Activated T-helper 2 cell treated with anti-CD3 and anti-CD28 coated beads, Interferon-gamma antibody, Interleukin-2, Interleukin-4, amounts not matched to agents 10 μg/mL and 5 μg/mL and 100 μg/mL, durations not matched to agents 14 hours and 24 hours and 36 hours (primary cell): ENCODE measurements at places on chromosomes 4 and X. TPM values are rescaled to one million over a fixed set of nuclear protein-coding genes. Genes with fewer than 3 reads are reported as not detected.

SULT1E1 gene
- total RNA-seq: not detected in 2 replicates

SHROOM3 gene
- not detected in 2 replicates for total RNA-seq

DNA sequence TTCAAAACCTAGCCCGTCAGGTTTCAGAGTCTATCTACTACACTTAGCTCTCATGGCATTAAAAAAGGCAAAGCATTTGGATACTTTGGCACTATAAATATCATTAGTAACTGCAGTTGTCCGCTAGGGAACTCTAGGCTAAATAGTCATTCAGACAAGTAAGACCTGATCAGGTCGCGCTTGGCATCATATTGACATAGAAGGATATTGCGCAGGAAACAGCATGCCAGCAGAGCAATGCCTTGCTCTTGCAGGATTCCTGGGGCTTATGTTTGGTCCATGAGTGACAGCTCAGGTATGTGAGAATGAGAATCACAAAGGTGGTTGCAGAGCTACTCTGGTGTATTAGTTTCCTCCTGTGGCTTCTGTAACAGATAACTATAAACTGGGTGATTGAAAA lies 62.7 kb downstream of the KDM6A start:
- DNase-seq: no peak

CXCL1 gene
- total RNA-seq: not detected in 2 replicates

- no peak for DNase-seq
These were observed 13.4 kb downstream of the LEF1 start for GRCh38 chr4:108155373-108155772.

EVC2 gene
- total RNA-seq: 0.43 and 0.67 TPM in 2 replicates

GRCh38 chrX:98897191-98897590 lies 1512.9 kb downstream of the PCDH19 start:
- DNase-seq: no peak

DNA sequence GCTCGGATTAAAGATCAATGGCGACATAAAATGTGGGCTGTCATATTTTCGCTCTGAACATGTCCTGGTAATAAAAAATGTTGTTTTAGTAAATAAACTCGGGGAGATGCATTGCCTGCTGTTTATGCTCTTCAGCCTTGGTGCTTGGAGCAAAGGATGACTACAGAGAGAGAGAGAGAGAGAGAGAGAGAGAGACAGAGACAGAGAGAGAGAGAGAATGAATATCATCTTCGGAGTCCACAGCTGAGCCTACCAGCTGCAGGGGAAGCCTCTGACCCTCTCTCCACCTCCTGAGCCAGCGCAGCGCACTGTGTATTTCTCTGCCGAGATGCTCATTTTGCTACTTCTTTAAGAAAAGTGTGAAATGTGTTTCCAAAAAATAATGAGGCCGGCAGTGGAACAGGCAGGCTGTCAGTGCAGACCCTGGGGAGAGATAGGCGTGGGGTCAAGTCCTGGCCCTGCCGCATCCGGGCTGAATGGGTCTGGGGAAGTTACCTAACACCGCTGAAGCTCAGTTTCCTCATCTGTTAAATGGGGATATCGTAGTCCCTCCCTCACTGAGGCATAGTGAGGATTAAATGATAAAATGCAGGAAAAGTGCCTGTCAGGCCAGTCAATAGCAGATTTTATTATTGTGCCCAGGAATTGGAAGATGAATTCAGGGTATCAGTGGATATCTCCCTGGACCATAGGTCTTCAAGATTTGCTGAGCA lies 58.5 kb upstream of the LGI2 start:
- no peak for DNase-seq

DNA sequence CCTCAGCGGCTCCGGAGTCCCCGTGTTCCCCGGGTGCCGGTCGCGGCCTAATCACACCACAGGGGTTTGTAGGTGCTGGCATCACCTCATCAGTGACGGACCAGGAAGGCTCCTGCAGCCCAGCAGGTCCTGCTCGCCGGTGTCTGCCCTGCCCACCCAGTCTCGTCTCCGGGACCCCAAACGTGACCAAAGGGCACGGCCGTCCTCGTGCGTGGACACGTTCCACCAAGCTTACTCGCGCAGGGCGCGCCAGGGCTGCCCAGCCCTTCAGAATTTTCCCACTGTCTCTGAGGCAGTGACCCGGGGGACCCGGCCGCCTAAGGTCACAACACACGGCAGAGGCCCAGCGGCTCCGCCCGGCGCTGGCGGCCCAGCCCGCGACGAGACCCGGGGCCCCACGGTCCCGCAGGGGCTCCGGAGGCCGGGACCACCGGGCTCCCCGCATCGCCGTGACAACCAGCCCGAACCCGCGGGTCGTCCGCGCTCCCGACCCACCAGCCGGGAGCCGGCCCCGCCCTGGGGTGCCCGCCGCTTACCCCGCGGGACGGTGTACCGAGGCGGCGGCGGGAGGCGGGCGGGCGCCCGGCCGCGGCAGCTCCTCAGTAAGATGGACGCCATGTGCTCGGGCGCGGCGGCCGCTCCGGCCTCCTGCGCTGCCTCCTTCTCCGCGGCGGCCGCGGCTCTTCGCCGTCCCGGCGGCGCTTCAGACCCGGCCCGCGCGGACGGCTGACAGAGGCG lies 454 bp downstream of the LETM1 start:
- DNase-seq: no peak

GRCh38 chr4:2792711-2793585 lies at the start of gene SH3BP2:
Gene SH3BP2, plus strand, starts transcription at chr4:2793085. Its CDS starts 27,533 bp downstream, at chr4:2820618.
- no peak for DNase-seq

LRRC66 gene
- total RNA-seq: 0.07 and 0.11 TPM in 2 replicates

- no peak for DNase-seq
These were observed 139.9 kb downstream of the CHIC2 start for GRCh38 chr4:53924333-53925049.

DNA sequence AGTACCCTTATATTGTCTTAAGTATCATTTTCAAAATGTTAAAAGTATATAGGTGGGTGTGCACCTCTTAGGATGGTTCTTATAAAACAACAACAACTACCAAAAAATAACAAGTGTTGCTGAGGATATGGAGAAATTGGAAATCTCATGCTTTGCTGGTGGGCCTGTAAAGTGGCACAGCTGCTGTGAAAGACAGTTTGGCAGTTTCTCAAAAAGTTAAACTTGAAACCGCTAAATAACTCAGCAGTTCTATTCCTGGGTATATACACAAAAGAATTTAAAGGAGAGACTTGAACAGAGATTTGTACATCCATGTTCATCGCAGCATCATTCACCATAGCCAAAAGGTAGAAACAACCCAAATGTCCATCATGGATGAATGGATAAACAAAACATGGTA lies 65.5 kb downstream of the HAND2 start:
- no peak for DNase-seq

GRCh38 chr4:138535316-138535715 lies 293.2 kb upstream of the SLC7A11 start:
- DNase-seq: no peak

DNA sequence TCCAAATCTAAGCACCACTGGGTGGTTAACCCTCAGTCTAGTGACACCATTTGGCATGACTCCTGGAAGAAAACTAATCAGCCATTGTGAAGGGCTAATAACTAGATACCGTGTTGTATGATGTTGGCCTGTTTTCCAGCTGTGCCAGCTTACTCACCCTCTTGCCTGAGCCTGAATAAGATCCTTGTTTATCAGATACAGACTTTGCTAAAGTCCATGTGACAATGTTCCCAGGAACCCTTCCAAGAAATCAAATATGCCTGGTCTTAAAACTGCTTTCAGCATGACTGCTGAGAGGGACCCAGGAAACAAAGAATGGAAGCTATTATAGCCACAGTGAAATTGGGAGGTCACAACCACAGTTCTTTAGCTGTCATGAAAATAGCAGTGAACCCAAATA lies 640.8 kb upstream of the INTU start:
- no peak for DNase-seq

PDZD11 gene
- 27.7 and 31.4 TPM in 2 replicates for total RNA-seq

GRCh38 chr4:8342651-8343261 lies 73.2 kb downstream of the HTRA3 start:
- DNase-seq: no peak

CXorf51A gene
- not detected in 2 replicates for total RNA-seq

GRCh38 chr4:126937846-126938422 lies 694.8 kb upstream of the INTU start:
- no peak for DNase-seq

- DNase-seq: no peak
These were observed 54.2 kb downstream of the PLAC1 start for GRCh38 chrX:134603806-134604700.

DNA sequence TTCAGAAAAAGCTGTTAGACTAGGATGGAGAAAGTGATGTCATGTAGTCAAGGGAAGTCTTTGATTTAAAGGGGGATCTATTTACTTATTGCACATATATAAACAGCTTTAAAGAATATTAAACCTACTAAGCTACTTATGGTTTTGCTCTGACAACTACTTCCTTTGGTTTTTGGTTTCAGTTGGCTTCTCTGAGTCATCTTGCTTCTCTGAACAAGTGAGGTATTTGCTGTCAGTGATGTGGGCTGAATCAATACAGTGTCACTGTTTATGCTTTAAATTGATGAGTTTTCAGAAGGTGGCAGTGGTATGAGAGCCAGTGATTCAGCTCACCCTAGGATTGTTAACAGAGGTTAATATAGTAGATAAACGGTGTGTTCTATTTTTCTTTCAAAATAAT lies 75.1 kb downstream of the CEP44 start:
- DNase-seq: no peak

DNA sequence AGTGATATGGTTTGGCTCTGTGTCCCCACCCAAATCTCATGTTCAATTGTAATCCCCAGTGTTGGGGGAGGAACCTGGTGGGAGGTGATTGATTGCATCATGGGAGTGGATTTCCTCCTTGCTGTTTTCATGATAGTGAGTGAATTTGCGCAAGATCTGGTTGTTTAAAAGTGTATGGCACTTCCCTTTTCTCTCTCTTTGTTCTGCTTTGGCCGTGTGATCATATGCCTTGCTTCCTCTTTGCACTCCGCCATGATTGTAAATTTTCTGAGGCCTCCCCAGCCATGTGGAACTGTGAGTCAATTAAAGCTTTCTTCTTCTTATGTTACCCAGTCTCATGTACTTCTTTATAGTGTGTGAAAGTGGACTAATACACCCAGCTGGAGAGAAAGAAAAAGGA lies 113.0 kb upstream of the AADAT start:
- DNase-seq: no peak

GRCh38 chrX:41236629-41237028 lies 97.3 kb upstream of the DDX3X start:
- DNase-seq: no peak

- no peak for DNase-seq
These were observed 100.1 kb downstream of the RAB28 start for GRCh38 chr4:13384055-13384454.

GRCh38 chrX:19846995-19847790 lies 40.2 kb downstream of the SH3KBP1 start:
- no peak for DNase-seq

FBXW7 gene
- 37.8 and 47.3 TPM in 2 replicates for total RNA-seq

PRR27 gene
- not detected in 2 replicates for total RNA-seq

GRCh38 chr4:120683897-120684540 lies 238.5 kb downstream of the PRDM5 start:
- no peak for DNase-seq

GRCh38 chr4:53067125-53067802 lies 205.1 kb downstream of the RASL11B start:
- no peak for DNase-seq

DNA sequence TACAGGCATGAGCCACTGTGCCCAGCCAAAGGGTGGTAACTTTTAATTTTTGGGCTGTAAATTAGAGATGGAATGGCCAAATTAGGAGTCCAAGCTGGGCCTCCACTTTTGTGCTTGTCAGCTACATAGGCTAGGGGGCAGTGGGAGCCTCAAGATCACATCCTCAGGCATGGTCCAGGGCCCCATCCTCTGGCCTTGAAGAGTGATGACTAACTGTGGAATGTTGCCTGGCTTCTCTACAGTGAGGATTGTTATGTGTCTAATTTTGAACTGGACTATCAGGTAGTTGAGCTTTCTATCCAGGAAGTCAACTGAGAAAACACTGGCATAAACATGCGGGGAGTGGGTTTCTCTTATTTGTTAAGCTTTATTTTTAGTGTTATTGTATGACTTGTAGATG lies 33.0 kb downstream of the CCNG2 start:
- DNase-seq: no peak

NUP62CL gene
- 1.3 and 1.4 TPM in 2 replicates for total RNA-seq

DNA sequence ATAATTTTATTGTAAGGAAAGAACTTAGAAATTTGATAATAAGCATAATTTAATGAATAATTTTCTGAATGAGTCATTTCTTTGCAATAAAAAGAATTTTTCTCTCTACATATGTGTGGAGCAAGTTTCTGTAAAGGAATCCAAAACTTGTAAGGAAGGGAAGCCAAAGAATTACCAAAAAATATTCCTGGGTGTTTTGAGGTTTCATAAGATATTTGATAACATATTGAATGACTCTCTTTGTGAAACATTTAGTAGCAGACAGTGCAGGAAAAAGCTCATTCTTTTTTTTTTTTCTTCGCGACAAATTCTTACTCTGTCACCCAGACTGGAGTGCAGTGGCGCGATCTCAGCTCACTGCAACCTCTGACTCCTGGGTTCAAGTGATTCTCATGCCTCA lies 469.0 kb upstream of the MAGEB2 start:
- DNase-seq: no peak

GRCh38 chrX:53249408-53250042 lies 24.5 kb upstream of the KDM5C start:
- no peak for DNase-seq

GRCh38 chrX:32183066-32183465 lies 1028.3 kb downstream of the DMD start:
- DNase-seq: no peak

DNA sequence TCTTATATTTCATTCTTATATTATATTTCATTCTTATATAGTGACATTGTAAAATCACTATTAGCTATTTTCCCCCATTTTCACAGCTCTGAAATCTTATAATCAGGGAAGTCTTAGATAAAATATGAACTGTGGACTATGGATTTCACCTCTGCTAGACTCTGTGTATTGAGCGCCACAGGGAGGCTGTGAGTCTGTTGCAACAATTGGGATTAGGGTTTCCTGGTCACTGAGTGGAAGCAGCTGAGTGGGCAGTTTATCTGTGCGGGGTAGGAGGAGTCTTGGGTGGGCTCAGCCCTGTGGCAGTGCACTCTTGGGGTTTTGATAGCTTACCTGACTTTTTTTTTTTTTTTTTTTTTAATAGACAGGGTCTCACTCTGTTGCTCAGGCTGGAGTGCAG lies 249.5 kb downstream of the PTTG2 start:
- no peak for DNase-seq

GRCh38 chrX:46782034-46782433 lies 23.1 kb upstream of the SLC9A7 start:
- no peak for DNase-seq

DNA sequence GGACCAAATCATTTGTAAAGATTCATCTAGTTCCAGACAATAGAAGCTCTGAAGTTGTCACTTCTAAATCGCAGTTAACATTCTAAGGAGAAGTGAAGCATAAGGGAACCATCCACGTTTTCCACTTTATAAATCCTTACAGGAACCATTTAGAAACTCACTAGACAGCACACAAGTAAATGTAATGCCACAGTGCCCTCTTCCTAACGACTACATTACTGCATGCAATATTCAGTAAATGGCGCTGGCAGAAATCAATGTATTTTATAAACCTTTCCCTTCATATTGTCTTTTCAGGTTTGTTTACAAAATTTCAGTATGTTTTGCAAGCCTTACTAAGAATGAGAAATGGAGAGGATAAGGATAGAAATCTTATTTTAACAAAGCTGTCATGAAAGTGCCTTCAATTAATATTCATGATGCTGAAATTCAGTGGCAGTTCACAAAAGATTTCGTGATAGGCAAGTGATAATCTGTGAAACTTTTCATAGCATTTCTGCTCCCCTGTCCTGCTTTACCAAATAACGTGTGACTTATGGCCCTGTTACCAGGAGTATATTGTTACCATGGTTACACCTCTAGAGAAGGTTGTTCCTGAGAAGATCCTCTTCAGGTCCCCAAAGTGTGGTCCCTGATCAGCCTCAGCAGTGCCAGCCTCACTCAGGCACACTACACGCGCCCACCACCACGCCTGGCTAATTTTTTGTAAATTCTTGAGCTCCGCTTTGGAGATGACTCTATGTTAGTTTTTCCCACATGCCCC lies 54.2 kb downstream of the TMA16 start:
- DNase-seq: no peak
